ENCODE measurements at places on chromosomes 13 and 19. TPM values are rescaled to one million over a fixed set of nuclear protein-coding genes. Genes with fewer than 3 reads are reported as not detected.

PEPD gene
- total RNA-seq = 62.7 TPM

KLK15 gene
- not detected for total RNA-seq

SBK3 gene
- not detected for total RNA-seq

UBE2L5 gene
- not detected for total RNA-seq

TLE2 gene
- total RNA-seq = 3.5 TPM
